Myocyte (in vitro differentiated cells): ENCODE measurements at places on chromosomes 5 and 9.

- no peak for DNase-seq
These were observed 49.6 kb downstream of the NSUN2 start for GRCh38 chr5:6583049-6583880.

DNA sequence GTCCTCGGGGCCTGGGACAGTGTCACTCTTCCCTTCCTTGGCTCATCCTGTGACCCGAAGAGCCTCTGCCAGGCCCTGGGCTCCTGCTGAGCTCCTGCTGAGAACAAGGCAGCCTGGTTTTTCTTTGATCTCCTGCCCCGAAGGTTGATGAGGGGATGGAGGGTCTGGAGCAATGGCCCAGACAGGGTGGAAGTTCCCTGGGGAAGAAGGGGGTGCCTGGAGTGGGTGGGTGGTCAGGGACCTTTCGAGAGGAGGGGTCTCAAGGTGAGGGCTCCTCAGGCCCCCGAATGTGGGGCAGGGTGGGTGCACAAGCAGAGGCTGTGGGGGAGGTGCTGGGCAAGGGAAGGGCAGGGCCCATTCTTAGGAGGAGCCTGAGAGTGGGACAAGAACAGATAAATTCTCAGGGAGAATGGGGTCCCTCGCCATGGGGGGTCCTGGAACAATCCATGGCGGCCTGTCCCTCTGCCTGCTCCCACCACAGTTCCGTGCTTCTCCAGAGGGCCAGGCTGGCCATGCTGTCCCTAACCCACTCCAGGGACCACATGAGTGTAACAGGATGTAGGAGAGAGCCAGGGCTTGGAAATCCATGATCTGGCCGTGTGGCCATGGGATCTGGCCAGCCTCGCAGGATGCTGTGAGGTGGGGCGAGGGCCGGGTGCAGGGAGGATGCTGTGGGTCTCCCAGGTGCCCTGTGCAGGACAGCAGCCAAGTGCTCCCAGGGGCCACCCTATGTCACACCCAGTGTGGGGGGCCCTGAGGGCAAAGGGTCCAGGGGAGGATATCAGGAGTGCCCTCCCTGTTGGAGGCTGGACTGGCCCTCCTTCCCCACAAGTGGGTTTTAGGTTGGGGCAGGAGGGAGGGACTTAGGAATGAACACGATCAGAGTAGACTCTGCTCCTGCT is 128.5 kb upstream of the LPCAT1 start:
- DNase-seq, result no peak

- no peak for DNase-seq
These were observed 483.7 kb downstream of the ELAVL2 start for GRCh38 chr9:23342291-23342690.

GRCh38 chr5:43304525-43304924 is 8.7 kb downstream of the HMGCS1 start:
- DNase-seq, result no peak

- DNase-seq, result no peak
These were observed 75.0 kb downstream of the WNK2 start for GRCh38 chr9:93258818-93259489.

DNA sequence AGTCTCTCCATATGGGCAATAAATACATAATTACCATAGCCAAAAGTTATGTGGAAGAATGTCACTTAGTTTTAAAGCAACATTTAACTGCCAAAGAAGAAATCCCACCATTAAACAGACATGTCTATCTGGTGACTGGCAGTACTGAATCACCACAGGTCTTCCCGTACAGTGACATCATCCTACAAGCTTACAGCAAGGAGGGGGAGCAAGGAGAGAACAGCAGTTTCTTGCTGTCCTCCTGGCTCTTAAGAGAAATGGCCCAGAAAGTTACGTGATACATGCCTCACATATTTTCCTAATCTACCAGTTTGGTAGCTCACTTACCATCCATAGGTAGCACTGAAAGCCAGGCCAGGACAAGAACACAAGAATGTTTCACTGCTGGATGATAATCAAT is 671.0 kb downstream of the DMRTA1 start:
- DNase-seq, result peak; percentile 19

DNA sequence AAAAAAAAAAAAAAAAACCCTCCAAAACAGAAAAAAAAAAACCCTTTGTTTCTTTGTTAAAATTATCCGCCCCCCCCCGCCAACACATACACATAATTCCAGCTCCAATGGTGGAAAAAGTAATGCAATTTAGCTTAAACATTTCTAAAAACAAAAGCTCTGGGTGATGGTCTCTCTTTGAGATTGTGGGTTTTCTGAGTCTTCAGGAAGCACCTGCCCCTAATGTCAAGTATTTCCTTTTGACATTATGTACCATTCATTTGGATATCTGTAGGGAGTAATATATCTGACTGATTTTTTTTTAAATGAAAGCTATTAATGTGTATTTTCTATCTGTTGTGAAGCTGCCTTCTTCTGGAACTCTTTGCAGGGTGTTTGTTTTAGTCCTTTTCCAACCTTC is 389.7 kb downstream of the TAF11L14 start:
- no peak for DNase-seq

- DNase-seq, result no peak
These were observed 198.0 kb downstream of the GNA14 start for GRCh38 chr9:77450085-77450475.

- no peak for DNase-seq
These were observed 139.8 kb downstream of the APBA1 start for GRCh38 chr9:69532396-69532795.

- no peak for DNase-seq
These were observed 278.3 kb upstream of the PCSK5 start for GRCh38 chr9:75612205-75612604.

GRCh38 chr9:71383308-71383940 is 262.0 kb upstream of the TRPM3 start:
- DNase-seq, result no peak

GRCh38 chr5:82388181-82388580 is 110.0 kb upstream of the RPS23 start:
- peak; percentile 38 for DNase-seq

DNA sequence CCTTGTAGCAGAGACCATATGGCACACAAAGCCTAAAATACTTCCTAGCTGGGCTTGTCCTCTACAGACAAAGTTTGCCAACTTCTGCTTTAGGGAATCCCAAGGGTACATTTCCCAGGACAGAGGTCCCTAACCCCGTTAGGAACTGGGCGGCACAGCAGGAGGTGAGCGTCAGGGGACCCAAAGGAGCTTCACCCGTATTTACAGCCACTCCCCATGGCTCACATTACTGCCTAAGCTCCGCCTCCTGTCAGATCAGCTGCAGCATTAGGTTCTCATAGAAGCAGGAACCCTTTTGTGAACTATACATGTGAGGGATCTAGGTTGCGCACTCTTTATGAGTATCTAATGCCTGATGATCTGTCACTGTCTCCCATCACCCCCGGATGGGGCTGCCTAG is 88.5 kb upstream of the TRPM3 start:
- DNase-seq, result no peak

GRCh38 chr9:94941211-94941875 is 214.8 kb downstream of the AOPEP start:
- peak; percentile 35 for DNase-seq

DNA sequence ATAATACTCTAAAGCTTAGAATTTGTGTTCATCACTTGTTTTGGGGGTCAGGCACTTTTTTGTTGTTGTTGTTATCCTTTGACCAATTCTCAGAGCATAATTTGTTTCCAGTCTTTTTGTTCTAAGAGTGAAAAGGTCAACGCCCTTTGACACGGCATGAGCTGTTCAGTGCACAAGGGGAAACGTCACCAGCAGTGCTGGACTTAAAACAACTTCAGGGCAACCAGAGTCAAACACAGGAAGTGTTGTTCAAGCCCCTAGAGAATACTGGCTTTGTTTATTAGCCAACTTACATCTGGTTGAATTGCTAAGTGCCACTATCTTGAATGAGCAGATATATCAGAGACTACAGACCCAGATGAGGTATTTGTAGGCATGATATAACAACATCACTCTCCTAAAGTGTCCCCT is 368.9 kb downstream of the TMEM161B start:
- no peak for DNase-seq

DNA sequence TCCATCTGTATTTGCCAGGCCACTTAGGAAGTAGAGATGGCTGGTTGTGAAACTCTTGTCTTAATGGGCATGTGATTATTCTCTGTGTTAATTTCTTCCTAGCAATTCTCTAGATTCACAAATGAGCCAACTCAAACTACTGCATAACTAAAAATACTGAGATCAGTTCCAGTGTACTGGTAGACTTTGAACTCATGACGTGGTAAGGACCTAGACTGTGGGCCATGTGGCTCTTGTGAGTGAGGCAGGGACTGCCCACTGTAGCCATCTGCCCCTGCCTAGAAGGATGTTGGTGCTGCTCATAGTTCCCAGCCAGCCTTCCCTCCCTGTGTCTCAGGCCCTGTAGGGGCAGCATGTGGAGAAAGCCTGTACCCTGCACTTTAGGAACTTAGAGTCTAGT is 47.4 kb downstream of the CYSTM1 start:
- DNase-seq, result peak; percentile 25

DNA sequence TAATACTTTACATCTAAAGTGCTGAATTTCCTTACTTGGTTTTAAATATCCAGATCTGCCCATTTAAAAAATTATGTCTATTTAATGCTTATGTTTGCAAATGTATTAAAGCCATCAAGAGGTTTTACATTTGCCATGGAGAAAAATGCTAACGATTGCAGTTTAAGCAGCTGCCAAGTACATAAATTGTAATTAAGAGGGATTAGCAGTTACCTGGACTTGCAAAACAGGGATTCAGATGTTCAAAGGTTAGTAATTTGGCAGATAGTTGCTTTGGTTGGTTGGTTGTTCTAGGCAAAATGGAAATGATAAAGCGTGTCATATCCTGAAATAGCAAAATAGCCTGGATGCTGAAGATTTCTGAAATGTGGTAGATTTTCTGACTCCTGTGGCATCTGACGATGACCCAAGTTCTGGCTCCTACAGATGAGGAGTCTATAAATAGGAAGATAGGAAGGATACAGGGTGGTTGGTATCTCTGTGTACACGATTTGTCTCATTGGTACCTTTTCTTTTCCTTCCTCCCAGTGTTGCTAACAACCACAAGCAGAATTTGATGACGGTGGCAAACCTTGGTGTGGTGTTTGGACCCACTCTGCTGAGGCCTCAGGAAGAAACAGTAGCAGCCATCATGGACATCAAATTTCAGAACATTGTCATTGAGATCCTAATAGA is 282.9 kb downstream of the NR3C1 start:
- no peak for DNase-seq

GRCh38 chr9:96522366-96522765 is 72.4 kb downstream of the HABP4 start:
- no peak for DNase-seq

DNA sequence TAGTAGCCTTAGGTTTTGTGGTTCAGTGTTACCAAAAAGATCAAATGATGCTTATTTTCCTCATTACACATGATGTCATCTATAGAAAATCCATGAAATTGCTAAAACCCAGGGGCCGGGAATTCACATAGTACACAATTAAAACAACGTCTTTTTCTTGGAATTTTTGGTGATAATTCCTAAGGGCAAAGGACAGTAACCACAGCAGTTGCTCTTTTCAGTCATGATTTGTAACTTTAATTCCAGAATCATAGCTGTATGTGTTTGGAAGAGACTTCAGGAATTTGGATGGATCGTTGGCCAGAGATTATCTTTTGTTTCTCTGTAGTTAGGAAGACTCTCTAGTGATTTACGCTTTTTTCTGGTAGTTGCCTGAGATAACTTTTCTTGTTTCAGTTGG is 748.7 kb downstream of the TLE4 start:
- peak; percentile 79 for DNase-seq

DNA sequence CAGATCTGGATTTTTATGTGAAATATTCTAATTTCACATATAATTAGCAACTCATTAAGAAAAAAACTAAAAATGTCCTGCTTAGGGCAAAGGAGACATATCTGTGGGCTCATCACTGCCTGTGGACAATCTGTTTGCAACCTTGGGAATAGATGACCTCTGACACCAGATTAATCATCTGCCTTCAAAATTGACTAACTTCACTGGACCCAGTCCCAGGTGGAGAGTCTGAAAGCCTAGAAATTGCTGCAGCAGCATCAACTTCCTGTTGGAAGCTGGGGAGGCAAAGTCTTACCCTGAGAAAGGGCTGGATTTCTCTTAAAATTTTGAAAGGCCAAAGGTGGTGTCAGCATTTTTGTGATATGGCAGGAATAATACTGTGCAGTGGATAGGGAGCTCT is 76.3 kb upstream of the TNC start:
- no peak for DNase-seq

DNA sequence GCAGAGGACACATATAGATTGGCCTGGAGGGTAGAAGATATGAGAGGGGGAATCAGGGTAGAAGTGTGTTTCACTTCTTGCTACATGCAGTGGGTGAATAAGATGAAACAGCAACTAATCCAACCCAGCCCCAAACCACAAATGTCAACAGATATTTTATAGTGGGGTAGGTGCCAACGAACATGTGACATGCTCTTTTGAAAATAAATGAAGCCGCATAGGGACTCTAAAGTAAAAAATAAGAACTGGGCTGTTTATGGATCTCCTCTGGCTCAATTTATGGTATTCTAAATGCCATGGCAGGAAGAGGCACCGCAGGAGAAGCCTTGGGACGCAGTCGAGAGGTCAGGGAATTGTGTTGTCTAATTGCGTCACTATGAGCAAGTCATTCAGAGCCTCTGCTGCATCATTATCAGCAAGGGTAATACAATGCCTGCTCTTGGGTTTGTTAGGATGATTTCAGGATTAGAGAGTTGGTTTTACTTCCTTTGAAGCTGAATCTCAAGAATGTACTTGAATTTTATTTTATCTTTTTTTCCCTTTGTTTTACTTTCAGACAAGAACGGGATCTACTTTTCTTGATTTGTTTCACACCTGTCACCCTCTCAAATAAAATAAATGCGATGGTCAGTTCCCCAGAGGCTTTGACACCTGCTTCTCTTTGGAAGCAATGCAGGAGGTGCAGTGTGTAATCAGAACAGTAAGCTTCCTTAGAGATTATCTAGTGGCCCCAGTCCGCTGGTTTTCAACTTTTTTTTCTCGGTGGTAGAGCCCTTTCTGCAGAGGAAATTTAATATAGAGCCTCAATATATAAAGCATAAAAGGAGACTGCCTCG is 375.6 kb upstream of the CLINT1 start:
- DNase-seq, result peak; percentile 5

GRCh38 chr5:76273206-76273885 is 129.7 kb upstream of the IQGAP2 start:
- no peak for DNase-seq

GRCh38 chr5:112738191-112738560 is 491 bp downstream of the APC start:
- peak; percentile 17 for DNase-seq

DNA sequence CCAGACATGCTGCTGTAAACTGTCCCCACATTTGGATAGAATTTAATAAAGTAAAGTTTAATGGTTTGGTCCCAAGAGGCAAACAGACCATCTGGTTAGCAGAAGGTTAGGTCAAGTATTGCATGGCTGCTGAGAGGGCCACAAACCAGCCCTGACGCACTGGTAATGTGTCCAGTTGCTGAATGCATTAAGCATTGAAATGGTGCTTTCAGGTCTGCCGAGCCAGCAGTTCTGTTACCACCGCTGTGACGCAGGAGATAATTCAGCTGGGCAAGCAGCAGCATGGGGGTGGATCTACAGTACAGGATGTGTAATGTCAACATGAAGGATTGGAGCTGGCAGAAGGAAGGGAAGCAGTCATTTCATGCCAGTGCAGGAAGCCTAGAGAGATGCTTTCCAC is 16.0 kb downstream of the ZNF462 start:
- DNase-seq, result peak; percentile 51
